ENCODE measurements at places on chromosomes 2 and 18.

DNA sequence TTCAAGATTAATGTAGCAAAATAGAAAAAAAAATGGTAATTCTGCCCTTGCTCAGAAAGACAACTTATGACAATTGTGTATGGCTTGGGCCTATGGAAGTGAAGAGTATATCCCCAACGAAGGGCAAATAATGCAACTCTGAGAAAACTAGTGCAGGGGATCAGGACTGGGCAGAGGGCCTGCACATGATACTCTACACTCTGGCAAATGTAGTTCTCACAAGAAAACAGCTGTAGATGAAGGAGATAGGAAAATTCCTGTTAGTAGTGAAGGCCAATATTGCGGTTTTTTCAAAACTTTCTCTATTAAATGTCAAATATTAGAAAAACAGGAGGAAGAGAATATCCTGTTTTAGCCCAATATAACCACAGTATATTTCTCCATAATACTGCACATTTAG is 77.8 kb downstream of the SCN9A start:
- no peak for DNase-seq

GRCh38 chr2:14678761-14679160 is 46.2 kb downstream of the LRATD1 start:
- DNase-seq, result no peak

DNA sequence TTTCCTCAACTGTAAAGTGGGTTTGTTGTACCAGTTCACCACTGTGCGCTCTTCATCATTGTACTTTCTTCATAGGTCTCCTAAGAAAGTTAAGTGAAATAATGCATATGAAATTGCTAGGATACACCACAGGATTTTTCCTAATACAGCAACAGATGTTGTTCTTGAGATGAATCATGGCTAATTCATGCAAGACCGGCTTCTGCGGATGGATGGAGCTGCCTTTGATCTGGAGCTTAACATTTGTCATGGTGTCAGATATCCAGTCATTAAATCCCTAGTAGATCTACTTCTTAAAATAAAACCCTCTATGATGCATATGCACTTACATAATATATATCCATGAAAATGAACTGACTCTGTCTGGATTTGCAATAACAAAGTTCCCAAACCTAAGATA is 114.1 kb downstream of the COL6A3 start:
- DNase-seq, result no peak

DNA sequence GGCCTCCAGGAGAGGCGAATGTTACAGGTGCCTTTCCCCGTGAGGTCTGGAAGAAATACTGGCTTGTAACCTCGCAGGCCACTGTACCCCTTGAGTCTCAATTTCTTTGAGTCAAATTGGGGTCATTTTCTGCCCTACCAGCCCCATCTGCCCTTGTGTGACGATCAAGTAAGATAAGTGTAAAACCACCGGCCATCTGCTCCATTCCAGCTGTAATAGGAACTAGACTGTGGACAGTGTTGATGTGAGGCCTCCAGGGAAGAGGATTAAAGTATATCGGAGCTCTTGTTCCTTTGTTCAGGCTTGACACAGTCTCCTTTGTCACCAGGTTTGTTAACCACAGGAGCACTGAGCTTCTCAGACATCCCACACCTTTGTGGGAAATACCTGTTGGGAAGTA is 65.6 kb downstream of the MRPS9 start:
- no peak for DNase-seq

DNA sequence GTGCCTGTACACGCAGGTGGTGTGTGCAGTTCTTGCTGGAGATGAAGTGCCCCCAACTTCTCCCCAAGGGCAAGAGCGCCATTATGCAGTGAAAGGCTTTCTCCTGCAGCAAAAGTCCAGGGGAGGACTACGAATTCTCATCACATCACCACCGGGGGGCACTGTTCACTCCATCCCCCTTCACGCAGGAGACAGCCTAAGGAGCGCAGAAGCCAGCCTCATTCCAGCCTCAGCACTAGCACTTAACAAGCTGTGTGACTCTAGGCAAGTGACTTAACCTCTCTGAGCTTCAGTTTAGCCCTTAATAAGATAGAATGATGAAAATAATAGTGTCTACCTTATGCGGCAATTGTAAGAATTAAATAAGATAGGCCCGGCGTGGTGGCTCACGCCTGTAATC is 32.3 kb downstream of the DNMT3A start:
- DNase-seq, result peak; percentile 43

- no peak for DNase-seq
Observed at GRCh38 chr18:36450264-36450663, 152.8 kb downstream of the FHOD3 start.

DNA sequence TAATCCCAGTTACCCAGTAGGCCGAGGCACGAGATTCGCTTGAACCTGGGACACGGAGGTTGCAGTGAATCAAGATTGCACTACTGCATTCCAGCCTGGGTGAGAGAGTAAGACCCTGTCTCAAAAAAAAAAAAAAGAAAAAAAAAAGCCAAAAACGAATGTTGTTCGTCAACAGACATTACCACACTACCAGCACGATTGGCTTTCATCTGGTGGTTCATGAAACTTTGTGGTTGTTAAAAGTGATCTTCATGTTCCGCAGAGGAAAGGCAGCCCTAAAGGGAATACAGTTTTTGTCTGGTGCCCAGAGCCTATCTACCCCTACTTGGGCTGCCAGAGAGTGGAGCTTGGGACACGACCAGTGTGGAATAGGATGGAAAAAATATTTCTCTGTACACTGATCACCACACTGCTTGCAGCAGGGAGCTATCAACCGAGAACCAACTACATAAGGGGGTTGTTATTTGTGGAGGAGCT is 13.6 kb upstream of the CXCR4 start:
- DNase-seq, result no peak

DNA sequence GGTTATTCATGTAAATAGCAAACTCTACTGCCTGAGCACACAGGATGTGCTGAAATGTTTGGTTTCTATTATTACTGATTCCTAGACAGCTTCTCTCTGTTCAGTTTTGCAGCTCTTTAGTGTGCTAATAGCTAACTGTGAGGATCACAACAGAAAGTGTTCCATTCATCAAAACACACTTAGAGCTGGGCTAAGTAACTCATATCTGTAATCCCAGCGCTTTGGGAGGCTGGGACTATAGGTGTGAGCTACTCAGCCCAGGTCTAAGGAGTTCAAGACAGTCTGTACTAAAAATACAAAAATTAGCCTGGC is 63.2 kb downstream of the MOGAT1 start:
- no peak for DNase-seq

DNA sequence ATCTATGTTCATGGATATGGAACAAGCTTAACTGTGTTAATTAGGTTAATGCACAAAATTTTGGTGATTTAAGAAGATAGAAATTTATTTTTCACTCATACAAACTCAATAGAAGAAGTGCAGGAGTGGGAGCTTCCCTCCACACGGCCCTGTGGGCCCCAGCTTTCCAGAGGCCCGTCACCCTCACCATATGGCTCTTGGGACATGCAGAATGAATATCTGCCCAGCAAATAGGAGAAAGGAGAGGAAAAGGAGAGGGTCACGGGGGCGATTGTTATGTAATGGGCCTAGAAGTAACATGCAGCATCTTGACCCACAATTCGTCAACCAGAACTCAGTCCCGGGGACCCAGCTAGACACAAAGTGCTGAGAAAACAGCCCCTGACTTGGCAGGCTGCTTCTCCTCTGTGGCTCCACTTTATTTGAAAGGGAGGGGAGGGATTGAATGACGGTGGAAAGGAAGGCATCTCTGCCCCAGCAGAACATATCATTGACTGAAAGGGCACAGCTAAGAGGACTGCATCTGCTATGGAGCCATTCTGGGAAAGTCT is 648.2 kb upstream of the ID2 start:
- DNase-seq, result no peak

GRCh38 chr2:131153529-131153928 is 48.4 kb downstream of the PLEKHB2 start:
- no peak for DNase-seq

- no peak for DNase-seq
Observed at GRCh38 chr2:165655661-165656060, 138.4 kb downstream of the GALNT3 start.

DNA sequence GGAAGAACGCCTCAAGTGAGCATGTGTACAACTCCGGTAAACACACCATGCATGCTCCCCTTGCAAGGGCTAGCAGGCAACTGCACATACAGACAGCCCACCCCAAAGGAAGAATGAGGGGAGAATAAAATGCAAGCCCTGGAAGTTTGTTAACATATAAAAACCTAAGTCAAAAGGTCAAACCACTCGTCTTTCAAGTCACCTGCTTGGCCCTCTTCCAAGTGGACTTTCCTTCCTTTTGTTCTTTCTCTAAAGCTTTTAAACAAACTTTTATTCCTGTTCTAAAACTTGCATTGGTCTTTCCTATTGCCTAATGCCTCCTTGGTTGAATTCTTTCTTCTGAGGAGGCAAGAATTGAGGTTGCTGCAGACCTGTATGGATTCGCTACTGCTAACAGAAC is 5.2 kb upstream of the RPIA start:
- DNase-seq, result no peak

DNA sequence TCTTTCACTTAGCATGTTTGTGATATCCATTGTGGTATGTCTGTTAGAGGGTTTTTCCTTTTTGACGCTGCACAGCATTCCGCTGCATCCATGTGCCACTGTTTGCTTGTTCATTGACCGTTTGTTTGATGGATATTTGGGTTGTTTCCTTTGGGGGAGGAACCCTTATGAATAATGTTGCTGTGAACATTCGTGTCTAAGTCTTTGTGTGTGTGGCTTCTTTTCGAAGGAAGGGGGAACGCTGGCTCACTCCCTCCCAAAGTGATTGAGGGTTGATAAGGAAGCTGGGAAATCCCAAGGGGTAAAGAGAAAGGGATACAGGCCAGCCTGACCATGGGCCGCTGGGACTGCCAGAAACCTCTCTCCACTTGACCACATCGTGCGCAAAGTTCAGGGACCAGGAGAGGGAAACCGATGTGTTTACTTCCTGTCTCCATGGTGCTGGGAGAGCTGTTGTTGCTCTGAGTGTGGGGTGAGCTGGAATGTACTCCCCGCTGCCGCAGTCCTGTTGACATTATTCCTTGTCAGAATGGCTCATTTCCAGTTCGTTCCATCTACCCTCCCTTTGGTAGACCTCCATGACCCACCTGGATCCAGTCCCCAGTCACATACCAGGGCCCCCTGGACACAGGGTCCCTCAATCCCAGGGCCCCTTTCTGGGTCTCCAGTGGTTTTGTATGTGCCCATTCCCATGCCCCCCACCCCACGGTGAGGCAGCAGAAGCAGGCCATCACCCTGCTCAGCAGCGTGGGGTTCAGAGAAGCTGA is 39.6 kb downstream of the HS1BP3 start:
- no peak for DNase-seq

DNA sequence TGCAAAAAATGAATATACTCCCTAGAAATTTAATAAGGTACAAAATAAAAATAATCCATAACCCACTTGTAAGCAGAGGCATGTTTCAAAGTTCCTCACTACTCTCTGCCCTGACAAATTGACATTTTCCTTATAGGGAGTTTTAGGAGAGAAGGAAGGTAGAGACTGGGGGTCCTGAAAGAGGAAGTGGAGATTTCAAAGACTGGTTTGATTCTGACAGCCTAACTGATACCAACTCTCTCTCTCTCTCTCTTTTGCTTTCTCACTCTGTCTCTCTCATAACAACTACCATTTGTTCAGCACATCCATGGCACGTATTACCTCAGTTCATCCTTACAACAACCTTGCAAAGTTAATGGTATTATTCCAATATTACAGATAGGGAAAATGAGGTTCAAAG is 18.6 kb downstream of the FZD7 start:
- no peak for DNase-seq

DNA sequence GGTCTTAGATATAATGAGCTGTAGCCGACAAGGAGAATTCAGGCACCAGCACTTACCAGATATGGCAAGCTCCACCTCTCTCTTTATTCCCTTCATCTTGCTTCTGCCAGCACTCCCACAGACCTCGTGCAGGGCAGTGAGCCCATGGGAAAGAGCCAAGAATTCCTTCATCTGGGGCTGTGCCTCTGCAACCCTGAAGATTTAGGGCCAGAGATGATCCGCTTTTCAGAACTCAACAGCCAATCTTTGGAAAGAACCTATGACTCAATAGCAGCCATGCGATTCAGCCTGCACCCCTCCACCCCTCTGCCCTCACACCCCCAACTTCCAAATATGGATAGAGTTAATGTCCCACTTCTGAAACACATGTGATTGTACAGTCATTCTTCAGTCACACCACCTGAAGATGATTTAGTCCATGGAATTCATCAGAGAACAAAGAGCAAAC is 533.7 kb upstream of the TNP1 start:
- DNase-seq, result no peak

- no peak for DNase-seq
Observed at GRCh38 chr2:22998359-22998758, 386.6 kb upstream of the KLHL29 start.

- no peak for DNase-seq
Observed at GRCh38 chr2:207243601-207244000, 77.9 kb upstream of the KLF7 start.

DNA sequence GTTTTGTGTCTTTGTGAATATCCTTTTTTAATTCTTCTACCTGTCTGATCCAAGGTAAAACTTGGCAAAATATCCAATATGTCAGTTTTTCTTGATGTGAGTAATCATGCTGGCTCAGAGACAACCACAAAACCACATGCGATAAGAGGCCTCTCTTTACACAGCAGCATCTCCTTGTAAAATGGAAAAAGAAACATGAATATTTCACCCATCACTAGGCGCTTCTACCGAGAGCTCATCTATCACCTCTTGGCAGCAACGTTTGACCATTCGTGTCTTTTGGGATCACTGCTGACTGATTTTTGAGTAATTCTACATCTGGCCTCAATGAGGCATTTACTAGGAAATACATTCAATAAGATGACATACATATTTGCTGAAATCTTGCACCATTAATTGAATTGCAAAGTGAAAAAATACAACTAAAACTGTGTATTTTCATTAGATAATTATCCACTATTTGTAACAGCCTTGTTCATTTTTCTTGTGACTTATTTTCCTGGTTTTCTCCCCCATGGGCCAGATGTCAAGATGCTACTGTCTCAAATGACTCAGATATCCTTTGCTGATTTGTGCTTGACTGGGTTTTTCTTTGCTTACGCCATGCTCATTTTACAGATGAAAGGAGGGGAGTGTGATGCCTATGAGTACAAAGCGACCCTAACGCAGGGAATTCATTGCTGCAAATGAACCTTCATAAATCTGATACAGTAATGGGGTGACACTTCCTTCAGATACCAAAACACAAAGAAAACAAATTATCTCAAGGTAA is 467.5 kb downstream of the FBXO15 start:
- no peak for DNase-seq

GRCh38 chr18:24115628-24116027 is 23.2 kb upstream of the CABYR start:
- no peak for DNase-seq

DNA sequence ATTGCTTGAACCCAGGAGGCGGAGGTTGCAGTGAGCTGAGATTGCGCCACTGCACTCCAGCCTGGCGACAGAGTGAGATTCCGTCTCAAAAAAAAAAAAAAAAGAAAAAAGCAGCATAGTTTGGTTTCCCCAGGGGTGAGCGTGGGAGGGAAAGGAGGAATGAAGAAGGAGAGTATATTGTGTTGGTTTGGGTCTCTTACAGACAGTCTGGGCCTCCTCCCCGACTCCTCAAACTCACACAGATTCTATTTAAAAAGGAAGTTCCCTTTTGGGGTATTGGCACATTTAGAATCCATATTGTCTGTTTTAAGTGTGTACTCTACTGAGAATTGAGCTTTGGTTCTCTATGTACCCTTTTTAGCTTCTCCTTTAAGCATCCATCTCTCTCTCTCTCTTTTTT is 27.4 kb upstream of the SLC20A1 start:
- no peak for DNase-seq

GRCh38 chr2:36706021-36706876 is 9.7 kb downstream of the VIT start:
- no peak for DNase-seq

Data from activated T-helper 9 cell treated with anti-CD3 and anti-CD28 coated beads, Interleukin-2, amount 50 U/mL, for 16 hours (primary cell).